ENCODE measurements at places on chromosomes 12 and 14. TPM values are rescaled to one million over a fixed set of nuclear protein-coding genes. Genes with fewer than 3 reads are reported as not detected.

DNA sequence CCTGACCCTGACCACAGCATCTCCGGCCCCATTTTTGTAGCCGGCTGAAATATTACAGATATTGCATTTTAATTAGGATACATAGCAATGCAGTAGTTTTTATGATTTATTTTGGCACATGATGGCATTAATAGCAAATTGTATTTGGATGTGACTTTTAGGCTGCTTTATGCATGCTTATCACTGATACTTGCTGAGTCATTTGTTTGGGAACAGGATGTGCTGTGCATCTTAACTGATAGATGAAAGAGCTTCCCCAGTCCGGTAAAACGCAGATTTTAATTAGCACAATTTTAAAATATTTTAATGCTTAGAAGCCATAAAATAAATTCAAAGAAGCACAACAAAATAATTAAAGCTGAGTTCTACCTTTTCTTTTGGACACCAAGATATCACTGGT, 90.7 kb downstream of the OTOGL start:
- no peaks in the 10 kb centered on the region for H3K36me3 ChIP-seq
- DNase-seq, result no peak
- H3K4me3 ChIP-seq, result no peak overlapping the region
- no peaks in the 10 kb centered on the region for H3K27me3 ChIP-seq
- peaks cover 12% of the 10 kb centered on the region for H3K4me1 ChIP-seq

DNA sequence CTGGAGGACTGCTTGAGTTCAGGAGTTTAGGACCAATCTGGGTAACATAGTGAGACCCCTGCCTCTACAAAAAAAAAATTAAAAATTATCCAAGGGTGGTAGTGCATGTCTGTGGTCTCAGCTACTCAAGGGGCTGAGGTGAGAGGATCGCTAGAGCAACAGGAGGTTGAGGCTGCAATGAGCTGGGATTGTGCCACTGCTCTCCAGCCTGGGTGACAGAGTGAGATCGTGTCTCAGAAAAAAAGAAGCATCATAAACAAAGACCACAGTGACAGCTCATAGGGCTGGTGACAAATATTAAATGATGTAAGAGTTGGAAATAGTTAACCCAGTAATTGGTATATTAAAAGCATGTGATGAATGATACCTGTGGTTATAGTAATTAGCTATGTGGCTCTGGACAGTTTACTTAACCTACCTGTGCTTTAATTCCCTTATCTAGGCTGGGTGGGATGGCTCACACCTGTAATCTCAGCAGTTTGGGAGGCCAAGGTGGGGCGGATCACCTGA, 68.0 kb downstream of the GSC start:
- H3K36me3 ChIP-seq, result no peaks in the 10 kb centered on the region
- H3K27me3 ChIP-seq, result no peaks in the 10 kb centered on the region
- H3K27ac ChIP-seq, result no peak overlapping the region
- no peaks in the 10 kb centered on the region for H3K4me1 ChIP-seq

PLEKHD1 gene
- 0.19 TPM for total RNA-seq

GRCh38 chr12:13454991-13455777, 258.7 kb downstream of the EMP1 start:
- no peak overlapping the region for H3K4me3 ChIP-seq
- H3K4me1 ChIP-seq, result no peaks in the 10 kb centered on the region
- DNase-seq, result no peak
- H3K36me3 ChIP-seq, result no peaks in the 10 kb centered on the region
- H3K27ac ChIP-seq, result no peak overlapping the region

DNA sequence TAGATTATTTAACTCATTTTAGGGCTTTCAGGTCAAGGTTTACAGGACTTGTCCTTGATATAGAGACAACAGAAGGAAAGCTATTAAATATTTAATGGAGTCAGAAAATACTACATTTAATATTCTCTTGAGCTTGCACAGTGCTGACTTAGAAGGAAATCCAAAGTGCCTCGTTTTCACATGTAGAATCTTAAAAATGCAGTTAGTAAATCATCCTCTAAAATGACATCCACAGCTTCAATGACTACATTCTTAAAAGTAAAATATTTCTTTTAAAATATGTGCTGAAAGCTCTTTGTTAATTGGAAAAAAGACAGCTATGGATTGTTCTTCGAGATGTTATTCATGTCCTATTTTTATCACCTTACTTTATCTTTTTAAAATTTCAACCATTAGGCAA, 146.9 kb downstream of the KCNC2 start:
- no peaks in the 10 kb centered on the region for H3K27me3 ChIP-seq
- no peak overlapping the region for H3K27ac ChIP-seq
- H3K36me3 ChIP-seq, result no peaks in the 10 kb centered on the region
- H3K4me3 ChIP-seq, result no peak overlapping the region

ACSS3 gene
- total RNA-seq, result not detected

GRCh38 chr12:47652521-47653234, 53.2 kb downstream of the RPAP3 start:
- H3K4me3 ChIP-seq, result no peak overlapping the region
- H3K36me3 ChIP-seq, result no peaks in the 10 kb centered on the region
- DNase-seq, result no peak
- H3K4me1 ChIP-seq, result peaks cover 11% of the 10 kb centered on the region
- H3K27ac ChIP-seq, result no peak overlapping the region
- H3K27me3 ChIP-seq, result no peaks in the 10 kb centered on the region

CAPZA3 gene
- not detected for total RNA-seq

DNA sequence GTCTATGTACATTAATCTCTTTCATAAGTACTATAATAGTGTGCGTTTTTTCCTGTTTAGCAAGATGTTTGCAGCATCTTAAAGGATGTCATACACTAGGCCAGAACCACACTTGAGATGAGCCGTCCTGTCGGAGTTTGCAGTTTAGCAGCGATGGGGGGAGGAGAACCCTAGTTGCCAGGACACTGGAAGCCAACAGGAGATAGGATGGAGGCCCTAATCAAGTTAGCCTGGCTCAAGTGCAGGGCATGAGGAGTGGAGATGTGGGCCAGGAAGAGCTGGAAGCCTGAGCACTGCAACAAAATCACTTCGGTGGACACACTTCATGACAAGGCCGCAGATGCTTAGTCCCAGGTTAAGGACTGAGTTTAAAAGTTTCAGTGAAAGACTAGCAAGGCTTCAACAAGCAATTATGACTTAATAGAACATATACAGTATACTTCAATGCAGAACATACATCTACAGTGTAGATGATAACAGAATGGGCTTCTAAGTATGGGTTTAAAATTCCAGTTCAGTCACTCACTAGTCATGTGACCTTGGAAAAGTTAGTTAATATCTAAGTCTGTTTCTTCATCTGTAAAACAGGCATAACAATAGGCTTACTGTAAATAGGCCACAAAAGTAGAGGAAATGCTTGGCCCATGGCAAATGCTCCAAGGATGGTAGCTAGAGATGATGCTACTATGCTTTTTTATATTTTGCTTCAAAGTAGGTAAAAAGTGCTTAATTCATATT, 77.1 kb downstream of the PTPN21 start:
- H3K27me3 ChIP-seq, result no peaks in the 10 kb centered on the region
- H3K4me3 ChIP-seq, result no peak overlapping the region
- H3K4me1 ChIP-seq, result no peaks in the 10 kb centered on the region
- no peaks in the 10 kb centered on the region for H3K36me3 ChIP-seq
- no peak for DNase-seq

TOMM20L gene
- not detected for total RNA-seq

GLS2 gene
- 1.9 TPM for total RNA-seq

FLRT2 gene
- not detected for total RNA-seq

KRT77 gene
- not detected for total RNA-seq

- H3K27me3 ChIP-seq, result no peaks in the 10 kb centered on the region
- peaks cover 3% of the 10 kb centered on the region for H3K4me1 ChIP-seq
- no peak overlapping the region for H3K27ac ChIP-seq
These were observed 223.5 kb downstream of the BTG1 start for GRCh38 chr12:91922139-91922538.

GRCh38 chr12:57611108-57611826, at the start of gene ARHGEF25:
Gene ARHGEF25 (plus strand): TSS chr12:57611435. CDS start chr12:57611895, 460 bp downstream.
- peak within 1 kb of the TSS; percentile 53 for H3K4me3 ChIP-seq
- H3K27me3 ChIP-seq, result peaks cover 43% of the 10 kb centered on the region
- peaks cover 9% of the 10 kb centered on the region for H3K4me1 ChIP-seq
- peak; percentile 32 for DNase-seq
- peak within 1 kb of the TSS; percentile 19 for H3K27ac ChIP-seq

- H3K4me1 ChIP-seq, result peaks cover 9% of the 10 kb centered on the region
- H3K27ac ChIP-seq, result no peak overlapping the region
- H3K36me3 ChIP-seq, result peaks cover 2% of the 10 kb centered on the region
- peaks cover 12% of the 10 kb centered on the region for H3K27me3 ChIP-seq
These were observed 184.8 kb downstream of the KTN1 start for GRCh38 chr14:55764784-55765183.

GRCh38 chr12:26245175-26245942, 50.0 kb downstream of the SSPN start:
- DNase-seq, result no peak
- H3K4me3 ChIP-seq, result no peak overlapping the region
- no peaks in the 10 kb centered on the region for H3K4me1 ChIP-seq
- no peak overlapping the region for H3K27ac ChIP-seq
- no peaks in the 10 kb centered on the region for H3K36me3 ChIP-seq
- peaks cover 2% of the 10 kb centered on the region for H3K27me3 ChIP-seq

- peaks cover 21% of the 10 kb centered on the region for H3K4me1 ChIP-seq
- no peak for DNase-seq
- peak overlapping the region; percentile 97 for H3K27ac ChIP-seq
- peak overlapping the region; percentile 93 for H3K4me3 ChIP-seq
- no peaks in the 10 kb centered on the region for H3K36me3 ChIP-seq
These were observed 16.8 kb upstream of the DYNC1H1 start for GRCh38 chr14:101947577-101947903.

DNA sequence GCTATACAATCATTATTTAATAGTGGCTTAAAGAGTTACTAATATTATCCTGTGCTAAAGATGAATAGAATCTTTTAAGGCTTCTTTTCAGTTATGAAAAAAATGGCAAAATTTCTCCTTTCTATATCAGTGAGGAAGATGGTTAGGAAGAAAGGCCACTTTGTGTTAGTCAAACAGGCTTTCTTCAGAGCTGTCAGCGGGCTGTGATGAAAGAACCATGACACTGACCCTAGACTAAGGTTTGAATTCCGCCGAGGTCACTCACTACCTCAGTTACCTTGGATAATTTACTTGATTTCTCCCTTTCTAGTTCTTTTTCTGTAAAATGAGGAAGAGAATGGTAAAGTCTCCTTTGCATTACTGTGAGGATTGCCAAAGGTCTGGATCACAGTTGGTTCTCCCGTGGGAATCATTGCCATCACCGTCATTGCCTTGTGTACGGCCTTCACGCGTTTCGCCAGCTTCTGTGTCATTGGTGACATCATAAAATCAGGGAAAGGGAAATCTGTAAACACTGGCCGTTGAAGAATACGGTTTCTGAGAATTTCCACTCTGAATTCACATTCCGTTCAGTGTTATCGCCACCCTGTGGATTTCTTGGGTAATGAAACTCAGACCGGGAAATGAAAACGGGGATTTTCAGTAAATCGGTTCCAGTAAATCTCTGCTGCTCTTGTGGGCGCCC, 26.7 kb upstream of the YBX3 start:
- peaks cover 41% of the 10 kb centered on the region for H3K27me3 ChIP-seq
- peak; percentile 81 for DNase-seq
- H3K4me1 ChIP-seq, result peaks cover 12% of the 10 kb centered on the region
- H3K36me3 ChIP-seq, result no peaks in the 10 kb centered on the region

- peaks cover 10% of the 10 kb centered on the region for H3K27me3 ChIP-seq
- H3K4me1 ChIP-seq, result no peaks in the 10 kb centered on the region
- no peak overlapping the region for H3K27ac ChIP-seq
- H3K36me3 ChIP-seq, result no peaks in the 10 kb centered on the region
- no peak overlapping the region for H3K4me3 ChIP-seq
These were observed 154.9 kb downstream of the ASCL4 start for GRCh38 chr12:107929436-107929835.

DNA sequence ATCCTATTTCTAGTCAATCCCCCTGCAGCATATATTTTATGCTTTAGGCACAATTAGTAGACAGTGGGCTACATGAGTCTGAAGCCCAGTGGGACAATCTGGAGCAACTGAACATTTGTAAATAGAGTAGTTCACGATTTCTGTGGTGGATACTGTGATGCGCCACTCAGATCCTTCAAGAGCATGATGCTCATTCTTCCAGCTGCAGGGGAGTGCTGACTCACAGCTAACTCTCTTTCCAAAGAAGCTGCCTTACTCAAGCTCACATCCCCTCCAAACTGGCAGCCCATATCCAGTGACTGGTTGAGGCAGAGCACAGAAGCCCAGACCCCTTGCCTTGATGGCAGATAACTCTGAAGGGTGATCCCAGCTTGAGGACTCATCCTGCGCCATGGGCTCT, 224.2 kb upstream of the EEA1 start:
- no peaks in the 10 kb centered on the region for H3K4me1 ChIP-seq
- no peak for DNase-seq
- peaks cover under 1% of the 10 kb centered on the region for H3K27me3 ChIP-seq
- no peak overlapping the region for H3K4me3 ChIP-seq
- no peak overlapping the region for H3K27ac ChIP-seq

GRCh38 chr12:115618105-115618504, 659.4 kb downstream of the MED13L start:
- no peaks in the 10 kb centered on the region for H3K4me1 ChIP-seq
- no peak overlapping the region for H3K4me3 ChIP-seq
- no peak overlapping the region for H3K27ac ChIP-seq

DNA sequence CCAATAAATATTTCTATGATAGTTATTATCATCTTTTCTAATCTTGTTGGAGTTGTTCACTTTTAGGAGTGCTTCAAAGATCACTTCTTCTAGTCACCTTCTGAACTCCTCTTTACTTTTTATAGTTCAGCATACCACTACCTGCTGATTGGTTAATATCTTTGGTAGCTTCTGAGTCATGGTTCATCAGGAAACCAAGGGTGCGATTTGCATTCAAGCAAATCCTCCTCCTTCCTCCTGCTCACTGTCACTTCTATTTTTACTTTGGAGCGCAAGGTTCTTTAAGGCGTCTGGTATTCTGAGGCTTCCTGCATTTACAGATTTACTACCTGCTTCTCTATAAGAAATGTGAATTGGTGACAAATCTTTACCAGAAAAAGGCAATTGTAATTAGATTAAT, 24.0 kb downstream of the SYT1 start:
- H3K4me3 ChIP-seq, result no peak overlapping the region
- H3K27me3 ChIP-seq, result no peaks in the 10 kb centered on the region
- no peaks in the 10 kb centered on the region for H3K36me3 ChIP-seq
- no peak overlapping the region for H3K27ac ChIP-seq
- H3K4me1 ChIP-seq, result no peaks in the 10 kb centered on the region

GRCh38 chr14:105080161-105080560, 14.9 kb upstream of the GPR132 start:
- H3K4me1 ChIP-seq, result peaks cover 26% of the 10 kb centered on the region
- H3K27ac ChIP-seq, result no peak overlapping the region
- H3K27me3 ChIP-seq, result peaks cover 14% of the 10 kb centered on the region
- DNase-seq, result peak; percentile 3
- H3K36me3 ChIP-seq, result no peaks in the 10 kb centered on the region

GRCh38 chr12:1517734-1518525, 76.5 kb downstream of the FBXL14 start:
- no peak for DNase-seq
- H3K4me3 ChIP-seq, result no peak overlapping the region
- H3K27me3 ChIP-seq, result peaks cover 40% of the 10 kb centered on the region
- H3K36me3 ChIP-seq, result no peaks in the 10 kb centered on the region

SOCS2 gene
- 28.0 TPM for total RNA-seq

- H3K27me3 ChIP-seq, result no peaks in the 10 kb centered on the region
- H3K27ac ChIP-seq, result peak overlapping the region; percentile 95
These were observed 731 bp upstream of the PCNX4 start for GRCh38 chr14:60090864-60091519.
